Naive thymus-derived CD4-positive, alpha-beta T cell (primary cell): ENCODE measurements at places on chromosomes 2 and 18. TPM values are rescaled to one million over a fixed set of nuclear protein-coding genes. Genes with fewer than 3 reads are reported as not detected.

DNA sequence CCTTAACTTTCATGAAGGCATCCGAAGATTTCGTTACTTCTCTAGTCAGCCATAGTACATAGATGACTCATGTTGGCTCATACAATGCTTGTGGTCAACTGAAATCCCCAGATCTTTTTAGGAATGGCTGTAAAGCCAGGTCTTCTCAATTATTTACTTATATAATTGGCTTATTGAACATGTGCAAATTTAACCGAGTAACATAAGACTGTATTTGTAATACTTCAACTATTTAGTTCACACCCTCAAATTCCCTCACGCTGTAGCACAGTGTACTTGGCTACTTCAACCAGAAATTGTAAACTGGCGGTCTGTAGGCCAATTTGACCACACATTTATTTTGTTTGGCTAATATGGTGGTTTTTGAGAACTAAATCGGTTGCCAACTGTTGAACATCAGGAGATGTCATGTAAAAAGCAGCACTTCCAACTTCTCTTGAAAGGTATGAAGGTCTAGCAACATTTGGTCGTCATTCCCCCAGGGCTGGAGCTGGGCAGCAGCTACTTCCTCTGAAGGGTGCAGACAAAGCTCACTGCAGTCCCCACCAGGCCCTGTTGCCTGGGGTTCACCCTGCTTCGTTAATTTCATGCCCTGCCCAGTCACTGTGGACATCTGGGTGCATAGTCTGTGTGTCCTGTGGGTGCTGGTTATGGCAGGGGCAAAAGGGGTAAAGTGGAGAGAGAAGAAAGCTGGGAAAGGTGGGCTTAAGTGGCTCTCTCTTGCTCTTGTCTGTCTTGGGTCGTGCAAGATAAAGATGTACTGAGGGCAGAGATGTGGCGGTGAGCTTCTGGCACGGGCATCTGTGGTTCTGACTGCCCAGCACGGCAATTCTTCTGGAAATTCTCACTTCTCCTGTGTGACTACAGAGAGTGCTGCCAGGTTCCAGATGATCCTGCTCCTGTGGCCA lies 3.2 kb upstream of the SH3RF3 start:
- no peak overlapping the region for H3K4me3 ChIP-seq
- H3K36me3 ChIP-seq = no peaks in the 10 kb centered on the region
- no peak overlapping the region for H3K27ac ChIP-seq
- DNase-seq = no peak
- H3K27me3 ChIP-seq = no peaks in the 10 kb centered on the region

DNA sequence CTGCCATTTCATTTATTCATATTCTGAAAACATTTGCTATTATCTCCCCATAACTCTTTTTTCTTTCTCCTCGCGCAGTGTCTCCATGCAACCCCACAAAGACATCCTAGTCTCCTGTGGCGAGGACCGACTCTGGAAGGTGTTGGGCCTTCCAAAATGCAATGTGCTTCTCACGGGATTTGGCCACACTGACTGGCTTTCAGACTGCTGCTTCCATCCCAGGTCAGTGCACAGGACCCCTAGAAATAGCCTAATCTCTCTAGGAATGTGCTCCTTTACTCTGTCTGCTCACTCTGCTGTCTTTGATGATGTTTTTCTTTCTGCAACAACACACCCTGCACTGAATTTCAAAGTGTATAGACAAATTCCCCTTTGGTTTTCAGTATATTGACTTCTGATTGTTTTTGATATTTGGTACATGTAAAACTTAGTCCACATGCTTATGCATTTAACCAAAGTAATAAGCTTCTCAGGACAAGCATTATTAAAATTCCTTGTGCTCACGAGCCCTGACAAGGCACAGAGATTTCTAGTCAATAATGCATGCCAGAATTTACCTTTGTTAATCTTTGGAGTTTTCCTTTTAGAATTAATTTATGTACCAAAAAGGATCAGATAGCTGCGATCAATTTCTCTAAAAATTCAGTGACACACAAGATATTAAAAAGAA lies 548.3 kb upstream of the VWC2L start:
- no peaks in the 10 kb centered on the region for H3K27me3 ChIP-seq
- no peak overlapping the region for H3K4me3 ChIP-seq
- no peaks in the 10 kb centered on the region for H3K36me3 ChIP-seq
- no peaks in the 10 kb centered on the region for H3K4me1 ChIP-seq
- DNase-seq = no peak
- H3K27ac ChIP-seq = no peak overlapping the region

The OTOS gene
- not detected for total RNA-seq

GRCh38 chr2:131588152-131588873 lies 60.6 kb downstream of the CCDC74A start:
- DNase-seq = no peak
- H3K4me1 ChIP-seq = no peaks in the 10 kb centered on the region
- no peak overlapping the region for H3K27ac ChIP-seq
- H3K4me3 ChIP-seq = no peak overlapping the region
- no peaks in the 10 kb centered on the region for H3K36me3 ChIP-seq
- no peaks in the 10 kb centered on the region for H3K27me3 ChIP-seq

The SCN9A gene
- 1.8 TPM for total RNA-seq

DNA sequence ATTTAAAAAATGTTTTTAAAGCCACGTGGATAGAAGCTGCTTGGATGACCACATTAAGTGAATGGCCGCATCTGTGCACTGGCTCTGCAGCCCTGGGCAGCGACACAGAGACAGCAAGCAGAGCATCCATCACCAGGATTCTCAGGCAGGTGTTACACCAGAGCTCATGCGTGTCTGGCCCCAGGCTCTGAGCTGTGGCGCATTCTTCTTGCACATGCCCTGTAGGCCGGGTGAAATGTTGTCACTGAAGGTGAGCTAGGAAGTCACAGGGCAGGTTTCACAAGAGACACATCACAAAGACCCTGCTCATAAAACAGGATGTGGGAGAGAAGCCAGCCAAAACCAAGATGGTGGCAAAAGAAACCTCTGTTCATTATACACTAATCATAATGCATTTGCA lies 8.4 kb upstream of the PXDN start:
- no peak overlapping the region for H3K27ac ChIP-seq
- no peak overlapping the region for H3K4me3 ChIP-seq
- H3K36me3 ChIP-seq = no peaks in the 10 kb centered on the region
- no peaks in the 10 kb centered on the region for H3K27me3 ChIP-seq

GRCh38 chr2:201696151-201696659 lies 2.2 kb downstream of the MPP4 start:
- no peaks in the 10 kb centered on the region for H3K36me3 ChIP-seq
- no peak overlapping the region for H3K4me3 ChIP-seq
- H3K4me1 ChIP-seq = no peaks in the 10 kb centered on the region
- no peaks in the 10 kb centered on the region for H3K27me3 ChIP-seq

- no peak overlapping the region for H3K27ac ChIP-seq
- H3K4me3 ChIP-seq = no peak overlapping the region
- H3K27me3 ChIP-seq = no peaks in the 10 kb centered on the region
- H3K4me1 ChIP-seq = no peaks in the 10 kb centered on the region
- peaks cover 50% of the 10 kb centered on the region for H3K36me3 ChIP-seq
These were observed 11.3 kb downstream of the NCL start for GRCh38 chr2:231452799-231453508.

The OR6B2 gene
- total RNA-seq = not detected

GRCh38 chr2:120722246-120722567 lies 13.5 kb upstream of the GLI2 start:
- H3K4me1 ChIP-seq = no peaks in the 10 kb centered on the region
- H3K27me3 ChIP-seq = no peaks in the 10 kb centered on the region
- no peak for DNase-seq
- no peak overlapping the region for H3K4me3 ChIP-seq
- no peaks in the 10 kb centered on the region for H3K36me3 ChIP-seq

The IL1RL2 gene
- total RNA-seq = not detected

The LOXHD1 gene
- total RNA-seq = 0.12 TPM in 1 of 2 replicates, not detected in the other

The OSR1 gene
- not detected for total RNA-seq

- H3K36me3 ChIP-seq = no peaks in the 10 kb centered on the region
- H3K27me3 ChIP-seq = no peaks in the 10 kb centered on the region
- H3K4me1 ChIP-seq = peaks cover 8% of the 10 kb centered on the region
- peak overlapping the region; percentile 64 for H3K27ac ChIP-seq
- H3K4me3 ChIP-seq = peak overlapping the region; percentile 74
- no peak for DNase-seq
These were observed 491 bp upstream of the SGO2 start for GRCh38 chr2:200525551-200525881.

The AQP12A gene
- not detected for total RNA-seq

- H3K27ac ChIP-seq = no peak overlapping the region
- H3K27me3 ChIP-seq = no peaks in the 10 kb centered on the region
- DNase-seq = no peak
- no peak overlapping the region for H3K4me3 ChIP-seq
- H3K4me1 ChIP-seq = no peaks in the 10 kb centered on the region
These were observed 267.6 kb downstream of the GBX2 start for GRCh38 chr2:235900631-235901030.

The SERPINB10 gene
- not detected for total RNA-seq

The CTDP1 gene
- 41.2 TPM for total RNA-seq

DNA sequence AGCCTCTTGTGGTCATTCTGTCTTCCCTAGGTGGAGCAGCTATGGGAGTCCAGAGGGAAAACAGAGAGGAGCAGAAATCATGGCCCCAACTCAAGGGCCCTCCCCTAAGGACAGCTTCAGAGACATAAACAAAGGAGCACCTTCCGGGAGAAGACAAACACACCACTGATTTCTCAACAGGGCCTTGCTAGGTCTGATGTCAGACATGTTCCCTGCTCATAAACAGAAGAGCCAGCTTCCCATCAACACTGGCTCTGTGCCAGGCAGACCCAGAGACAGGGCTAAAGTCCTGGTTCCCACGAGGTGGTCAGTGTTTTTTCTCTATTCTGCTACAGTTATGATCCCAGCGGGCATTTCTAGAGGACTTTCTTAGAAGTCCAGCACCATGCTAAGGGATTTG lies 19.3 kb downstream of the CXCR2 start:
- H3K4me1 ChIP-seq = no peaks in the 10 kb centered on the region
- DNase-seq = no peak
- no peaks in the 10 kb centered on the region for H3K36me3 ChIP-seq

The AKAIN1 gene
- not detected for total RNA-seq

DNA sequence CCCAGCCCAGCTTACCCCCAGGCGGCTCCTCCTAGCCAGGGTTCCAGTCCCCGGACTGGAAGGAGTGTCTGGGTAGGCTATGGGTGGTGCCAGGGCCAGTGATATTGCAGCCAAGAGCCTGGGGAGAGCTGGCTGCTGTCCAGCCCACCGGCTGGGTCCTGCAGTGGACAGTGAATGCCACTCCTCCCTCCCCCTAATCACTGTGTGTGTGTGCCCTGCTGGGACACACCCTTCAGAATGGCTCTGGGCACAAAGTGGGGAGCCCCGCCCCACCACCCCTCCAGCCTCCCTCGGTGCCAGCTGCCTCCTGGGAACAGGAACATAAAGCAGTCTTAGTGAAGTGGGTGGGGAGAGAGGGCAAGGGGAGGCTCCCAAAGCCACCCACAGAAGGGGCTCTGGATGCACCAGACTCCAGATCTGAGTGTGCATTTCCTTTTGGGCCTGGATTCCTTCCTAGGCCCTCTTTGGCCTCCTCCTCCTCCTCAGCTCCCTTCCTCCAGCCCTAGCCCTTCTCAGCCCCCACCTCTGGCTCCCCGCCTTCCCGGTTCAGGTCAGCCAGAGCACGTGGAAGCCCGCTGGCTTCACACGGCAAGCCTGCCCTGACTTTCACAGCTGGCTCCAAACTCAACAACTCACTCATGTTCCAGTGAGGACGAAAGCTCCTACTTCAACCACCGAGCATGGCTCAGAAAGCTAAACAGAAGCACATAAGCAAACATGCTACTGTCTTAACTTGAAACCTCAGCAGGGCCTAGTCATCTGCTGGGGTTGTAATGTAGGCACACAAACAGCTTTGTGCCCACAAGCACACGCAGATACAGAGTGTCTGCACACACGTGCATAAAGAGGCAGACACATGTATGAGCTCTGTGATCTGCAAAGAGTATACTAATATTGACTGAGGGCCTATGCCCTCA lies 209.2 kb upstream of the SMAD2 start:
- H3K4me1 ChIP-seq = no peaks in the 10 kb centered on the region
- H3K4me3 ChIP-seq = no peak overlapping the region
- no peak for DNase-seq
- H3K27ac ChIP-seq = no peak overlapping the region
- no peaks in the 10 kb centered on the region for H3K36me3 ChIP-seq

The POTEE gene
- total RNA-seq = 2.0 and 2.1 TPM in 2 replicates

The ZNF521 gene
- not detected for total RNA-seq

- H3K36me3 ChIP-seq = no peaks in the 10 kb centered on the region
- no peak for DNase-seq
- H3K27me3 ChIP-seq = no peaks in the 10 kb centered on the region
- no peaks in the 10 kb centered on the region for H3K4me1 ChIP-seq
- H3K4me3 ChIP-seq = no peak overlapping the region
- no peak overlapping the region for H3K27ac ChIP-seq
These were observed 180.2 kb upstream of the ALKAL2 start for GRCh38 chr2:467892-468647.

DNA sequence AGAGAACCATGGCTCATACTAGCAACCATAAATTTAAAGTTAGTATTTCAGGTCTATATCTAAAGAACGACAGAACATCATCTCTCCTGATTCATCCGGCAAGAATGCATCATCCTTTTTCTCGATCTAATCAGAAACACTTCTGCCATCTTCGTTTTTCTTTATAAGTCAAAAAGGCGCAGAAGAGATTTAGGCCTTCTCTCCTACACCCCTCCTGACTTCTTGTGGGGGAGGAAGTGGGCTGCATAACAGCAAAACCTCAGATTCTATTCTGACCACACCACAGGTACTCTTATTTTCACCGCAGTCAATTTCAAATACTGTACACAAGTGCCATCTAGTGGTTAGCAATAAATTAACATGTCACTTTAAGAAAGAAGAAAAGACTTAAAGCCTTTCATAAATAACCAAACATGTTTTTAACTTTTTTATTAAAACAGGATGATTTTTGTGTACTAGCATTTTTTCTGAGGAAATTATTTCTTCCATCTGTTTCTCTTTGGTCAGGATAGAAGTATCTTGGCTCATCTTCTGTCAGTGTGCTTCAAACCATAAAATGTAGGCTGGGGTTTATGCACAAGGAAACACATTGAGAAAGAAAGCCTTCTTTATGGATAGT lies 48.4 kb upstream of the PIK3C3 start:
- H3K27me3 ChIP-seq = no peaks in the 10 kb centered on the region
- DNase-seq = peak; percentile 72
- no peak overlapping the region for H3K27ac ChIP-seq
- no peak overlapping the region for H3K4me3 ChIP-seq
- no peaks in the 10 kb centered on the region for H3K36me3 ChIP-seq

GRCh38 chr18:50058731-50059130 lies 136.2 kb downstream of the MYO5B start:
- H3K36me3 ChIP-seq = no peaks in the 10 kb centered on the region
- no peaks in the 10 kb centered on the region for H3K27me3 ChIP-seq
- no peak overlapping the region for H3K27ac ChIP-seq
- DNase-seq = no peak
- H3K4me1 ChIP-seq = no peaks in the 10 kb centered on the region

The WNT10A gene
- 3.0 TPM for total RNA-seq

GRCh38 chr2:105258835-105259350 lies 17.4 kb downstream of the GPR45 start:
- no peak overlapping the region for H3K27ac ChIP-seq
- no peaks in the 10 kb centered on the region for H3K4me1 ChIP-seq
- H3K4me3 ChIP-seq = no peak overlapping the region
- no peak for DNase-seq

The FBXO48 gene
- total RNA-seq = 1.3 TPM

The LYG2 gene
- not detected for total RNA-seq

- H3K36me3 ChIP-seq = no peaks in the 10 kb centered on the region
- H3K4me3 ChIP-seq = no peak overlapping the region
- H3K27ac ChIP-seq = no peak overlapping the region
- no peaks in the 10 kb centered on the region for H3K4me1 ChIP-seq
These were observed 550.3 kb upstream of the TNP1 start for GRCh38 chr2:217409949-217410680.

- H3K27me3 ChIP-seq = no peaks in the 10 kb centered on the region
- DNase-seq = no peak
- H3K27ac ChIP-seq = no peak overlapping the region
- no peaks in the 10 kb centered on the region for H3K36me3 ChIP-seq
These were observed 189.1 kb downstream of the FSHR start for GRCh38 chr2:48965204-48965603.

The IL18RAP gene
- 2.2 TPM for total RNA-seq
